ENCODE measurements at places on chromosomes 7 and 10.

DNA sequence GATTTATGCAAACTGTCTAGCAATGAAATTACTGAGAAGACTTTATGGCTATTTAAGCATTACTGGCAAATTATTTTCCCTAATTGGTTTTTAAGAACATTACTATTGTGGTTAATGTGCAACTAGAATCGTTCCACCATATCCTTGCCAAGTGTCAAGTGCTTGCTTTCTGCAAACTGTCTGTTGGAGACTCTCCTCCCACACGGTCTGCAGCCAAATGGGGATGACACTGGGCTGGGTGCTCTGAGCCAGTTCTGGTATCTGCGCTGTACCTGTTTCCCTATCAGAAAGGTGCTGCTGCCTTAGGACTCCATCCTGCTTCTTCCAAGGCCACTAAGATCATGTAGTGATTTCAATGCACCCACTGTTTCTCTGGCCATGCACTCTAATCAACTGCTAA is 110.4 kb downstream of the RAMP3 start:
- DNase-seq = no peak

GRCh38 chr7:139991269-139991666 is 71.5 kb downstream of the PARP12 start:
- no peak for DNase-seq

GRCh38 chr7:130886438-130887135 is 152.6 kb upstream of the KLF14 start:
- DNase-seq = no peak

GRCh38 chr7:67463983-67464382 is 467.4 kb downstream of the TYW1 start:
- no peak for DNase-seq

- no peak for DNase-seq
Observed at GRCh38 chr7:73622909-73623797, 1.2 kb downstream of the MLXIPL start.
